ENCODE measurements at places on chromosomes 11 and 22.

DNA sequence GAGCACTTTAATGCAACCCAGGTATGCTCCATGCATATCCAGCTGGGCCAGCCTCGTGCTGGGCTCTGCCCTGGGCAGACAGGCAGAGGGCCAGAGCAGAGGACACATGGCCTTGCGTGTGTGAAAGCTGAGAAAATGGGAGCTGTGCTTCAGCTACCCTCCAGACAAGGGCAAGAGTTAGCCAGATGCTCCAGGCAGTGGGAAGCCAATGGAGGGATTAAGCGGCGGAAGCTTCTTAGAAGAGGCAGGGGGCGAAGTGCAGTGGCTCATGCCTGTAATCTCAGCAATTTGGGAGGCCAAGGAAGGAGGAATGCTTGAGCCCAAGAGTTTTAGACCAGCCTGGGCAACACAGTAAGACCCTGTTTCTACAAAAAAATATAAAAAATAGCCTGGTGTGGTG, 9.8 kb upstream of the ARHGEF17 start:
- DNase-seq, result no peak

- DNase-seq, result no peak
Measured at GRCh38 chr11:942823-943222, 17.2 kb downstream of the AP2A2 start.

DNA sequence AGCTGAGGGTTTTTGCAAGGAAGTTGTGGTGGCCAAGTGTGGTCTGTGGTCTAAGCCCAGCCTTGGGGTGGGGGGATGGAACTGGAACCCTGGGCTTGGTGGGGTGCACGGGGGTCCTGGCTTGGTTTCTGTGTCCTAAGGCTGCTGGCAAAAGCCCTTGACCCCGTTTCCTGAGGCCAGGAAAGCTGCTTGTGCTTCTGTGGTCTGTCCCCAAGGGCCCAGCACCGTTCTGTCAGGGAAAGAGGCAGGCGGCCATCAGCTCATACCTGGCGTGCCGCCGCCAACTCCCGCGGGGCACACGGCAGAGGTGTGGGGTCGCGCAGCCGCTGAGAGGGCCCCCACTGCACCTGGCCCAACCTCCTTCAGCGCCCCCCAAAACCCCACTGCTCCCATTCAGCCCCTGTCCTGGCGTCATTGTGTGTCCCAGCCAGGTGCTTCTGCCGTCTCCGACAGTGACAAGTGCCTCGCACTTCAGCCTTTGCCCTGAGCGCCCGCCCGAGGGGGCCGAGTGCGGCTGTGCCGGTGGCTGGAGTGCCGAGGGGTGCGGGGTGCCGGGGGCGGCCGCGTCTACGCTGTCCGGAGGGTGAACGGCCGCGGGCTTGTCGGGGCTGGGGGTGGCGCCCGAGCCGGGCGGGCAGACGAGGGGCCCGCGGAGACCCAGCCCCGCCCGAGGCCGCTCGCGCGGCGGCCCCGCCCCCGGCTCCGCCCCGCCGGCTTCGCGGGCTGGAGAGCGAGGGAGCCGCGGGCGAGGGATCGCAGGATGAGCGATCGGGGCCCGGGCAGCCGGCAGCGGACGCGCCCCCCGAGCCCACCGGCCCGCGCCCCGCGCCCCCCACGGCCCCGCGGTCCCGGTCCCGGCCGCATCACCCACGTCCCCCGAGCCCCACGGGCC, at the start of gene CNIH2:
Gene CNIH2, plus strand, starts transcription at position 705 of the 892 bp plus-strand sequence. CDS start 282 bp downstream, outside the sequence.
- DNase-seq, result no peak

- DNase-seq, result no peak
Measured at GRCh38 chr11:119305556-119306372, 11.2 kb downstream of the MCAM start.

GRCh38 chr22:36301851-36302250, 48.9 kb downstream of the APOL1 start:
- DNase-seq, result no peak

DNA sequence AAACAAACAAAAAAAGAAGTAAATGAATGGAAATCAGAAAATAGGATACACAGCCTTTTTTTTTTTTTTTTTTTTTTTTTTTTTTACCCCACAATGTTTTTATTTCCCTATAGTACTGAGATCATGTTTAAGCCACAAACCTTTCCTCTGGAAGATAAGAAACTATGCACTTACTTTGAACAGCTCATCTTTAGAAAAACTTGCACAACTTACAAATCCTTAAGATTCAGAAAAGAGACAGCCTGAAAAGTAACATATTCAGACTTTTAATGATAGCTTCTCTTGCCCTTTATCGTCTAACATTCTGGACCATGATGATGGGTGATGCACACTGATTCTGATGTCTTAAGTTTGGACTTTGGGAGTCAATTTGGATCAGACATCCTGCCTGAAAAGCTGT, 80.3 kb downstream of the TNRC6B start:
- DNase-seq, result no peak

DNA sequence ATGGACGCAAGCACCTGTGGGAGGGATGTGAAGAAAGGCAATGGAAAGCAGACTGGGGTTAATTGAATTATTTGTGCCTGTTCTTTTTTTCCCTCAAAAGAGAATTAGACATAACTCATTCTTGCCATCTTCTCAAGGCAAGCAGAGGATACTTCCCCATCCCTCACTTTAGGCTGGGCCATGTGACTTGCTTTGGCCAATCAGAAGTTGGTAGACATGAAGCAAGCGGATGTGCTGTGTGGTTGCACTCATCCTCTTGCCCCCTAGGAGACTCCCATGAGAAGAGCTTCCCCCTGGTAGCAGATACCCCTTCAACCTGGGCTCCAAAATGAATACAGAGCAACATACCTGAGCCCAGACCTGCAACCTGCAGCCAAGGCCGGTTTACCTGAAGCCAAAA, 124.4 kb upstream of the ZC3H12C start:
- DNase-seq, result no peak

- no peak for DNase-seq
Measured at GRCh38 chr11:100573911-100574513, 113.1 kb upstream of the ARHGAP42 start.

DNA sequence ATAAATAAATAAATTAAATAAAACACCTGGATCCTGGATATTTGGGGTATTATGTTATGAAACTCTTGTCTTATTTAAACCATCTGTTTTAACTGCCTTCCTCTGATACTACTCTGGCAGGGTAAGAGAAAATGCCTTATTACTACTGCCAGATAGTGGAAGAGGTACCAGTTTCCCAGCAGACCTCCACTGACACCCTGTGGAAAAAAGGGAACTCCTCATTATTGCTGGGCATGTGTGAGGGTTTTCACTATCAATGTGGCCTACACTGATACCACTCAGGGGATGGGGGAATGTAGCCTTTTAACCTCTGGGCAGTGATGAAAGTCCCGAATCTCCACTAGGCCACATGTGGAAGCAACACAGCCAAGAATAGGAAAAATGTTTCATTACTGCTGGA, 121.0 kb downstream of the LUZP2 start:
- no peak for DNase-seq

DNA sequence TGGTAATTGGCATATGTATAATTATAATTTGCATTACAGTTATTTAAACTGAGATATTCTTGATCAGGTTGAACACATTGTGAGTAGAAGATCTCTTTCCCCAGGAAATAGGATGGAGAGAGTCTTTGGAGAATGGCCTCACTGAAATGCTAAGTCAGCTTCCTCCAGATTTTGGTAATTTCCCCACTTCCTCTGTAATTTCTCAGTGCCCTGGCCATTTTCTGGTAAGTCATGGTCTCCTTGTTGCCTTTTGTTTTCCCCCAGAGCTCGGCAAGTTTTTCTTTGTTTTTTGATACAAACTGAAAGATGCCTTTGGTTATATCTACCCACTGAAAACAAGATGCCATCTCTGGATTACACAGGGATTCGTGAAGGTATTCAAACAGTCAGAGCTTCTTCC, 12.8 kb upstream of the FBXO3 start:
- DNase-seq, result no peak

DNA sequence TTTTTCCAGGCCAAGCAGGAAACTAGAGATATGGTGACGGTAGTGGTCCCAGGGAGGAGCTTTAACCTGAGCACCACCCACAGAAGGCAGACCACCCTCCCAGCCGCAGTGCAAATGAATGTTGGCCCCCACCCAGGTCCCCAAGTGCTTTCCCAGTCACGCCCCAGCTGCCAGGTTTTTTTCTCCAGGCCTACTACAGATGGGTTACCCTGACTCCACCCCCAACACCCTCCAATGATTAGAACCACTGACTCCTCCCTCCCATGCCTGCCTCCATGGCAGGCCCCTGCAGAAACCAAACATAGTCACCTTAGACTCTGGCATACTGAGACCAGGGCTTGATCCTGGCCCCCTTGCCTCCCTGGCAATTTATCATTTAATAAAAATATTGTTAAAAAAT, 58.7 kb upstream of the CHST1 start:
- DNase-seq, result peak; percentile 67

DNA sequence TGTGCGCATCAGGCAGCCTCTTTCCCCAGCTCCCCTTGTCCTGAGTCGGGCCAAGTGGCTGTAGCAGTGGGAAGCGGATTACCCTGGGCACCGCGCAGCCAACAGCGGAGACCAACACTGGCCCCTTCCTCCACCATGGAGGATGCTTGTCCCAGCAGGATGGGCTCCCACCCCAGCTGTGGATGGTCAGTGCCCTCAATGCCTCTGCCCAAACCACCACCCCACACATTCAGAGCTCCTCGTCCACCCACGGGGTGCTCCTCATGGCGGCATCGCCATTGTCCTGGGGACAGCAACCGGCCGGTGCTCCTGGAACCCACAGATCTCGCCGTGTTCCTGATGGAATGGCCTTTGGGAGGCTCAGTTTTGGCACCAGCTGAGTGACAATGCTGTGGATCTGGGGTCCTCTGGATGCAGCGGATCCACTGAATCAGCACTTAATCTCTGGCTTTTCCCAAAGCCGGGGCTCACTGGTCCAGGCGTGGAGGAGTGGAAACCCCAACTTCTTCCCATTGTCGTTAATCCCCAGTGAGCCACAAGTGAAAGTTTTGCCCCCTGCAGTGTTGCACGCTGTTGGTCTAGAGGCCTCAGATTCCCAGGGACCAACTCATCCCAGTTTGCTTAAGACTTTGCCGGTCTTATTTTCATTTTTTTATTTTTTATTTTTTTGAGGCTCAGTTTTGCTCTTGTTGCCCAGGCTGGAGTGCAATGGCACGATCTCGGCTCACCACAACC, 4.1 kb upstream of the B4GALNT4 start:
- DNase-seq, result no peak

DNA sequence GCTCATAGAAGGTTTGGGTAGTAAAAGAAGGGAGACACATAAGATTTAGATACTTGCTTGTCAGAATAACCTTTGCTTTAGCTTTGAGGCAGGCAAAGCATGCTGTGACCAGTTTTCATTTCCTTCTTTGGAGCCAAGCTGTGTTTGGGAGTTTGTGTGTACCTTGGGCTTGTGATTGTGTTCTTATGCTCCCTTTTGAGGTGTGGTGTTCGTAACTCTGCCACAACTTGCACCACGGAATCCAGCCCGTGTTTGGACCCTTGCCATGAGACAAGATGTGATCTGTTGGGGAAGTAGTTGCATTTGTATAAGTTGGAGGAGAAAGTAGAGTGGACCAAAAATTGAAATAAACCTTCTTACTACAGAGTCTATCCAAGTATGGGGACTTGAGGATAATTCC, 34.0 kb downstream of the BMAL1 start:
- DNase-seq, result no peak

DNA sequence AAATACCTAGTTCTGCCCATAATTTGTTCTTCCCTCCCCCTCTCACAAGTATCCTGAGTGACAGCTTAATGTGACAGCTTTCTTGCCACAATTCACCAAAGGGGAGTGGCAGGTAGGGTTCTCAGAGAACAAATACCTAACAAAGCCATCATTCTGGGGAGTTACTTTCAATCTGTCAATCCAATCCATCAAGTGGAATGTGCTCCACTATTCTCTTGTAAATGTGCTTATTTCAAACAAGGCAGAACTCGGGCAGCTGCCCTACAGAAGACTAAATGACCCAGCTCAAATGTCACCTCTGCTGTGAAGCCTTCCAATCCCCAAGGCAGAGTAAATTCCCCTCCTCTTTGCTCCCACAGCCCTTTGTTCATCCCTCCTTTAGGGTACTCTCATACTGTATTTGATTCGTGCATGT, 27.8 kb downstream of the LGR4 start:
- DNase-seq, result peak; percentile 89

- DNase-seq, result no peak
Measured at GRCh38 chr11:111412293-111412692, 33.2 kb upstream of the POU2AF1 start.

GRCh38 chr11:86696451-86696850, 24.0 kb upstream of the ME3 start:
- DNase-seq, result no peak

DNA sequence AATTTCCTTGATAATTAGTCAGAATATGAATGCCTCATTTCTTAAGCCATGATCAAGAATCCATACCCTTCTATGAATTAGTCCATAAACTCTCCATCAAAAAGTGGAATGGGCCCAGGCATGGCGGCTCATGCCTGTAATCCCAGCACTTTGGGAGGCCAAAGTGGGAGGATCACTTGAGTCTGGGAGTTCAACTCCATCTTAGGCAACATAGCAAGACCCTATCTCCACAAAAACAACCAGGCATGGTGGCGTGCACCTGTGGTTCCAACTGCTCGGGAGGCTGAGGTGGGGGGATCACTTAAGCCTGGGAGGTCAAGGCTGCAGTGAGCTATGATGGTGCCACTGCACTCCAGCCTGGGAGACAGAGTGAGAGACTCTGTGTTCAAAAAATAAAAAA, 52.1 kb upstream of the SHANK2 start:
- DNase-seq, result no peak

GRCh38 chr22:32967386-32968101, 90.6 kb downstream of the SYN3 start:
- DNase-seq, result no peak

- no peak for DNase-seq
Measured at GRCh38 chr11:106231591-106231990, 154.1 kb downstream of the AASDHPPT start.

DNA sequence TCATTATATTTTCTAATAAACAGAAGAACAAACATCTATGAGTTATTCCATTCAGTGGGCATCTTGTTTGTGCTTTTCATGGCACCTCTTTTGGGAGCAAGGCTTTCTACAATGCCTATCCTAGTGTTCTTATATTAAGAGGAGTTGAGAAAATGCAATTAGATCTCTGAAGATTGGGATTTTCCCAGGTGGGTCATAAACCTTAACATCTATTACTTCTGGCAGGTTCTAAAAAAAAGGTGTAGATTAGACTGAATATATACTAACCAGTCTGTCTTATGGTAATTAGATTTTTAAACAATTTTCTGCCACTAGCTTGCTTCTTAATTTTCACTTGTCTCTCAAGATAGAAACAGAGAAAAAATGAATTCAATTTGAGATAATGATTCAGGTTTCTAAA, 128.3 kb downstream of the NAV2 start:
- DNase-seq, result no peak

GRCh38 chr22:40746428-40747220, 67.3 kb downstream of the MCHR1 start:
- no peak for DNase-seq

- peak; percentile 84 for DNase-seq
Measured at GRCh38 chr11:45097721-45098493, 48.5 kb upstream of the PRDM11 start.

- DNase-seq, result no peak
Measured at GRCh38 chr11:10567446-10567845, 1.0 kb downstream of the LYVE1 start.

GRCh38 chr22:48331691-48332220, 1495.9 kb downstream of the BRD1 start:
- no peak for DNase-seq
